Activated CD4-positive, alpha-beta T cell treated with anti-CD3 and anti-CD28 coated beads for 24 hours (primary cell): ENCODE measurements at places on chromosomes 1 and 21.

DNA sequence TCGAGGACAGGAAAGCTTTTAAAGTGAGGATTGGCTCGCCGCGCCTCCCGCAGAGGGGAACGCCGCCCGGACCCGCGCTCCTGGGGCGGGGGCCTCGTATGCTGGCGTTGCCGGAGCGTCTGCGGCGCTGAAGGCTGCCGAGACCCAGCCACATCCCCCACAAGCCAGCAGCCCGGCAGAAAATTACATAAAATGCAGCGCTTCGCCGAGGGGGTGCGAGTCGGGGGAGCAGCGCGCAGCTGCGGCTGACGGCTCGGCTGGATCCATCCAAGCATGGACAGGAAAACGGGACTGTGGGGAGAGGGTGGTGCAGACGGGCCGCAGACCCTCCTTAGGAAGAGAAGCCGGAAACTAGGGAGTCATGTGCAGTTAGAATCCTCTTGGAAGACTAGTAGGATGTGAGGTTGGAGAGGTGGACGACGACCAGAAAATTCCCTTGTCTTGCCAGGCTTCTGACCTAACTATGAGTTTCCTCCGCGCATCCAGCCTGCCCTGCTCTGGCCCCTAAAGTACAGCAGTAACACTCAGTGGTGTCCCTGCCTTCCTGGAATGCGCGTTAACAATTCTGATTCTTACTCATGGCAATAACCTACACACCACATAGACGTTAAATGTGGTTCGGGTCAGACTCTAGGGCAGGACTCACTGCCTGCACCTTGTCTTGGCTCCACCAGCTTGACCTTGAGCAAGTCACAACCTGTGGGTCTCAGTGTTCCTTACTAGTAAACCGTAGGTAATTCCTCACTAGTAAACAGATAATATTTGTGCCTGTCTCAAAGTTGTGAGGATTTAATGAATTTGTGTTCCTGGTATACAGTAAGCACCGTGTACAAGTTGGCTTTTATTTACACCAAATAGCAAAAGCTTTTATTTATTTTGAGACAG, 953 bp upstream of the BRWD1 start:
- no peak for DNase-seq

DNA sequence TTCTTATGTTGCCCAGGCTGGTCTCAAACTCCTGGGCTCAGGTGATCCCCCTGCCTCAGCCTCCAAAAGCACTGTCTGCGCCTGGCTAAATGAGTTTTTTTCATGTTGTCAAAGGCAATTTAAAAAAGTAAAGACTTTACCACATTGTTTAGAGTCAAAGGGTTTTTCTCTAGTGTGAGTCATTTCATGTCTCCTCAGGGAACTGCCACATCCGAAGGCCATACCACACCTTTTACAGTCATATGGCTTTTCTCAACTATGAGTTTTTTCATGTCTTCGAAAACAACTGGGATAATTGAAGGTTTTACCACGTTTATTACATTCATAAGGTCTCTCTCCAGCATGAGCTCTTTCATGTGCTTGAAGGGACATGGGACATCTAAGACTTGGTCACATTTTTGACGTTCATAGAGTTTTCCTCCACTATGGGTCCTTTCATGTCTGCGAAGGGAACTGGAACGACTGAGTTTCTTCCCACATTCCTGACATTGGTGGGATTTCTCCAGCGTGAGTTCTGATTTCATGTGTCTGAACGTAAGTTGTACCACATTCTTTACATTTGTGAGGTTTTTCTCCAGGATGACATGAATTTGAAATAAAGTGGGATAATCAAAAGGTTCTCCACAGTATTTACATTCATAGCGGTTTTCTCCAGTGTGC, 65.6 kb downstream of the UCHL5 start:
- no peak for DNase-seq

DNA sequence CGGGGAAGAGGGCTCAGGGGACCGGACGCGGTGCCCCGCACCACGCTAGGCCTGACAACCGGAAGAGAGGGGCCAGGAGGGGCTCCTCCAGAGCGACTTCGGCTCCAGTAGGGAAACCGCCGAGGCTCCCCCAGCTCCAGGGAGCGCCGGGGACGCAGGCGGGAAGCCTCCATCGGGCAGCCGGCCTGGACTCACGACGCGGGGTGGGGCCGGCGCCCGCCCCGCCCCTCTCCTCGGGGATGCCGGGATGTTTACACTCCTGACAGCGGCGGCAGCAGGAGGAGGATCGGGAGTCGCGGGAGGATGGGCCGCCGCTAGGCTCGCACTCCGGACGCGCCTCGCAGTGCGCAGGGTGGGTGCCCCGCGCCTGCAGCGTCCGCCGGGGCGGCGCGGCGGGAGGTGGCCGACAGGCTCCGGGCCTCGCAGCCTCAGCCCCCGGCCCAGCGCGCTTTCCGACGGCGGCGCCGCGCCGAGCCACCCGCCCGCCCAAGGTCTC, at the start of gene NEK7:
Gene NEK7, plus strand, starts transcription at position 254 of the 496 bp plus-strand sequence. CDS start 75,583 bp downstream, outside the sequence.
- DNase-seq = peak; percentile 56

DNA sequence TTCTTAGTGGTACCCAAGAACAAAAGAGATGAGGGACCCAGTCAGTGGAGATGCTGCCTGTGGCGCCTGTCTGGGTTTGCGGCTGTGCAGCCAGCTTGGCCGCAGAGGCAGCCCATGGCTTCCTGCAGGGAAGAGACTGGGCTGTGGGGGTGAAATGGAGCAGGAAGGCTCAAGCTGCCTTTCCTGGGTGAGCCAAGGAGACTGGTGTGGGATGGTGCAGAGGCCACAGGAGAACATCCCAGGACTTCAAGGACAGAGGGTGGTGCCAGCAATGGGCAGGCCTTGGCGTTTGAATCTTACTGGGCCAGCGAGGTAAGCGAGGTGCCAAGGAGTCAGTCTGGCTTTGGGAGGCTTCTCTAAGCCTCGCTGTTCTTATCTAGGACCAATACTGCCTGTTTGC, 26.4 kb downstream of the KCNA10 start:
- DNase-seq = no peak

DNA sequence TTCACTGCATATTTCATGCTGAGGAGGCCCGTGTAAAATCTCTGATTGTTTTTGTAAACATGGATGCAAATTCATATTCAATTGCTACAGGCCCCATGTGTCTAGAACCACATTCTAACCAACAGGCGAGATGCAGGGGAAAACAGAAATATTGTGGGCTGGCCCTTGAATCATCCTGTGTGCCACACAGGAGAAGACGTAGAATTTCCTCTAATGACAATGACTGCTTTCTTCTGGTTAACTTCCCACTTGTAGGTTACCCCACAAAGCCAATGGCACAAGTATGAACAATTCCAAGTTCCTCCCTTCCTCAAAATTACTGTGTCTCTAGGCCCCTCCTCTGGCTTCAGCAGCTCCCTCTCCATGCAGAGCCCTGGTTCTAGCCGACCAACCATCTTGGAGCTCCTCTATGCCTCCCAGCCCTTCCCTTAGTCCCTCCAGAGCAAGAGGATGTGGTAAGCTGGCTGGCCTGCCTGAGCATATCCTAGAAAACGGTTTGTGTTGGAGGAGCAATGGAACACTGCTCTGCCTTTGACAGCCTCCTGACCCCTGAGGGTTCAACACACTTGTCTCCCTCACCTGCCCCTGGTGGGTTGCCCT, 205.2 kb downstream of the HS2ST1 start:
- no peak for DNase-seq

GRCh38 chr21:45792682-45793383, 149.3 kb downstream of the PCBP3 start:
- DNase-seq = no peak

DNA sequence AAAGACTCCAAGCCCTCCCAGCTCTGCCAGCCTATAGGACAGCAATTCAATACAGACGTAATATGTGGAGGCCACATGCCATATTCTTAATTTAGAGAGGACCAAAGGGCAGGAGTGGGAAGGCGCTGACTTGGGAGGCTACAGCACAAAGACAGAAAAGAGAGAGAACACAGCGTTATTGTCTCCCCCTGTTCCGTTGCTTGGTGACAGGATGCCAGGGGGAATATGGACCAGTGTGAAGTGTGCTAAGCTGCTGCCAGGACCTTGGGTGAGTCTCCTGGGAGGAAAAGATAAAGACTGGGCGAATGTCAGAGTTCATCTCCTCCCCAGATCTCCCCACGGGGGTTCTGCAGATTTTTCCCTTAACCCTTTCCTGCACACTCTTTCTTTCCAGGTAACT, 102.1 kb upstream of the ADAR start:
- DNase-seq = no peak

GRCh38 chr21:28538987-28539622, 453.6 kb downstream of the LTN1 start:
- DNase-seq = no peak

DNA sequence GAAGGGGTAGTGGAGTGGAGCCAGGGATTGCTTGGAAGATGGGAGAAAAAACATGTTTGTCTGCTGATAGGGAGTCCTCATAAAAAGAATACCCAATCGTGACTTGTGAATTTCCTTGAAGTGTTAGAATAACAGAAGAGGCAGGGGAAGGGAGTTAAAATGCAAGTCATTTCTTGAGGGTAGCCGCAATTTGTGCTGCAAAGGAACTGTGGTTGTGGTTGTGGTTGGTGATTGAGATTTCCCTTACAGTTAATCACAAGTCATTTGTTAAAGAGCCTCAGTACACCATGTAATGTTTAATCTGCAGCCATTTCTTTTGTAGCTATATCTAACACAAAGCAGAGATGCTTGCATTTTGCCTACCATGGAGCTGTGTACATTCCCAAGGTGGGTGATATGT, 38.5 kb upstream of the EGLN1 start:
- DNase-seq = peak; percentile 13

GRCh38 chr1:67485046-67485811, 55.0 kb upstream of the SERBP1 start:
- no peak for DNase-seq

- no peak for DNase-seq
These were observed 98.6 kb downstream of the SIPA1L2 start for GRCh38 chr1:232531291-232531690.

DNA sequence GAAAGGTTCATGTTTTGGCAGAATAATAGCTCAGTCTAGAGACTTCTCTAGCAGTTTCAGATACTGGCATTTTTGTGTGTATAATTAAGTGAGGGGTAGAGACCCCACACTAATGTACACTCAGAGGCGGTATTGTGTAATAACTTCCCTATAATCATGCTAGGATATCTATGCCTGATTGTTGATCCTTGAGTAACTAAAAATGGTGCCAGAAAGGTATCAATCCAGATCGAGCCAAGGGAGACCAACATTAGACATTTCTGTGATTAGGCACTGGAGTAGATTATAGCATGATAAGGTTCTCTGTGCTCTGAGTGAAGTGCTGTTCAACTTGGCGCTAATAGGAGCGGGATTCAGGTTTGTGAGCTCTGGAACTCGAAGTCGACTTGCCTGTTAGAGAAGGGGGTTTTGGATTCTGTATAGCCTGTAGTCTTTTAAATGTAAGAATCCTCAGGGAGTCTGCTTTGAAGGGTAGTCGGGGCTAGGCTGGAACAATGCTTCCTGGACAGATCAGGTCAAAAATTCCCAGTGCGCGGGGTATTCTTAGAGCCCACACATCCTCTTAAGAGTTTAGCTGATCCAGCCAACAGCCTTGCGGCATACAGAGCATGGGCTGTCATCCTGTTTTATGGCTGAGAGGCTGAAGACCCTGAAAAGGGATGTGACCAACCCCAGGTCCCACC, 24.2 kb downstream of the MAN1C1 start:
- no peak for DNase-seq

- DNase-seq = no peak
These were observed 7.3 kb downstream of the SH3BGRL3 start for GRCh38 chr1:26287033-26287711.

- no peak for DNase-seq
These were observed 113.7 kb upstream of the SLC35F3 start for GRCh38 chr1:233790662-233791371.

DNA sequence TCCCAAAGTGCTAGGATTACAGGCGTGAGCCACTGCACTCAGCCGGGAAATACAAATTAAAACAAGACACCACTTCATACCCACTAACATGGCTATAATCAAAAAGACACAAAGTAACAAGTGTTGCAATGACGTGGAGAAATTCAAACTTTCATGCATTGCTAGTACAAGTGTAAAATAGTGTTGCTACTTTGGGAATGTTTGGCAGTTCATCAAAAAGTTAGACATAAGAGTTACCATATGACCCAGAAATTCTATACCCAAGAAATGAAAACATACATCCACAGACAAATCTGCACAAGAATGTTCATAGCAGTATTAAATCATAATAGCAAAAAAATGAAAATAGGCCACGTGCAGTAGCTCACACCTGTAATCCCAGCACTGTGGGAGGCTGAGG, 16.4 kb downstream of the FOXJ3 start:
- DNase-seq = no peak

- DNase-seq = no peak
These were observed 18.3 kb downstream of the SLFNL1 start for GRCh38 chr1:41003127-41003639.

GRCh38 chr1:183138301-183138700, 47.8 kb upstream of the LAMC2 start:
- no peak for DNase-seq

GRCh38 chr1:161017756-161018630, 3.0 kb downstream of the F11R start:
- no peak for DNase-seq

DNA sequence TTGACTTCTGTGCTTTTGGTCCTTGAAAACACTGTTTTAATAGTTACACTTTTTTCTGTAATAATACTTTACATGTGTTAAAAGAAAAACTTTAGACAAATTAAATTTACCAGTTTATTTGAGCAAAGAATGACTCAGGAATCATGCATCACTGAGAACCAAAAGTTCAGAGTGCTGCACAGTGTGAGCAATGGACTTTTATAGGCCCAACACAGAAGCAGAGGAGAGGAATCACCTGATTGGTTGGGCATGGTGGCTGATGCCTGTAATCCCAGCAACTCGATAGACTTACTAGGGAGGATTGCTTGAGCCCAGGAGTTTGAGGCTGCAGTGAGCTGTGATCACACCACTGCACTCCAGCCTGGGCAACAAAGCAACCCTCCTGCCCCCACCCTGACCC, 29.3 kb downstream of the ZNF648 start:
- DNase-seq = no peak

GRCh38 chr1:183012301-183012994, 10.8 kb upstream of the LAMC1 start:
- DNase-seq = no peak

GRCh38 chr1:168454211-168454815, 89.5 kb downstream of the XCL2 start:
- no peak for DNase-seq

GRCh38 chr1:184499616-184500015, 112.8 kb downstream of the C1orf21 start:
- no peak for DNase-seq

DNA sequence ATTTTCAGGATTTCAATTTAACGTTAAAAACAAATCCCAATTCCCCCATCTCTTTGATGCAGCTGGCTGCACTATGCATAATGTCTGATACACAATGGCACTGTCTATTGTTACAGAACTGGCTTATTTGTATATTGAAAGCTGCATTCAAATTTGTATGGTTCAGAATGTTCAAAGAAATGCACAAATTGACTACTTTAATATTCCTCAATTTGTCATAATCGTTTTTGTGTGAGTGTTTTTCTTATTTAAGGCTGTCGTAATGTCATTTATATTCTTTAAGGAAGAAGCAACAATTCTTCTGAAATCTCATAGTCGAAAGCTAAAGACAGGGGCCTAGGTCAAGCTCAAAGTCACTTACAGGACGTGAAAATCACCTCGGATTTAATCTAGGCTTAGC, 341.4 kb upstream of the ZRANB2 start:
- DNase-seq = no peak

GRCh38 chr1:192552760-192553191, 22.8 kb upstream of the RGS1 start:
- DNase-seq = no peak
